ENCODE measurements at places on chromosomes 5 and 9.

DNA sequence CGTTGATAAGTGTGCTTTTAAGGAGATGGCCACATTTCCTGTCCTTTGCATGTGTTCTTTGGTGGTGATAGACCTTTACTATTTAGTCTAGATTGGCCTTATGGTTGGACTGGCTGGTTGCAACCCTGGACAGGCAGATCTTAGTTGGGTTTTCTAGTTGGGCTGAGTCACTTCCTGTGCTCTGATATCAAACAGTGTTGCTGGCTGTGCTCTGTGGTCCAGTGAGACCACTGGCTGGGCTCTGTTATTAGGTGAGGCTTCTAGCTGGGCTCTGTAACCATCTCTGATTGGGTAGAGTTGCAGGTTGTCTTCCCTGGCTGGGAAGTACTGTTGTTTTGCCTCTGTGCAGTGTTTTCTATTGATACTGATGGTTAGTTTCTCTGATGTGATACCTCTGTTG is 432.5 kb downstream of the LRRC70 start:
- DNase-seq, result no peak

DNA sequence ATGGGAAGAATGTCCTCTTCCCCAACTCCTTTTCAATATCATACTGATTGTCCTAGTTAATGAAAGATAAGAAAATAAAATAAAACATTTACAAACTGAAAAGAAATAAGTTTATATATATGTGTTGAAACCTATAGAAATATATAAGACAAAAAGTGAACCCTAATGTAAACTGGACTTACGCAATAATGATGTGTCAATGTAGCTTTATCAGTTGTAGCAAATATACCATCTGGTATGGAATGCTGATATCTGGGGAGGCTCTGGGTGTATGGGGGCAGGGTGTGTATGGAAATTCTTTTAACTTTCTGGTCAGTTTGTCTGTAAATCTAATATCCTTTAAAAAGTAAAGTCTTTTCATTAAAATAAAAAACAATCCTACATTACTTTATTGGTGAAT is 603.9 kb downstream of the DMRTA1 start:
- no peak for DNase-seq

DNA sequence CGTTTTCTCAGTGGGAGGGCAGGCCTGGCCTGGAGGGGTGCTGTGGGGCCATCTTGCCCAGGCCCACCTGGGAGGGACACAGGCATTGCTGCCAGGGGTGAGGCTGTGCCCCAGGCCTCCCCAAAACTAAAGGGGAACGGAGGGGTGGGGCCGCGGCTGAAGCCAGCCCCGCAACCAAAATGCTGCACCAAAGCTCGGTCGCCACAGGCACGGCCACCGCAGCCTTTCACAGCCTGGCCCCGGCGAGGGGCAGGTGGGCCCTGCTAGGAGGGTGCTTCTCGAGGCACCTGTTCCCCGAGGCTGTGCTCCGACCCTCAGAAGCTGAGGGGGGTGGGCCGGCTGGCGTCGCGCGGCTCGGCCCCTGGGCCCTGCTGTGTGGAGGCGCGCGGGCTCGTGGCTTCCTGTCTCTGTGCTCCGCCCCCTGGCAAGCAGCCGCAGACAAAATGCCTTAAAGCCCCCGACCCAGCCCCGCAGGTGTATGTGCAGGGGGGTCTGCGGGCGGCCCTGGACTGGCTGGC is 57.6 kb downstream of the JAK2 start:
- no peak for DNase-seq

DNA sequence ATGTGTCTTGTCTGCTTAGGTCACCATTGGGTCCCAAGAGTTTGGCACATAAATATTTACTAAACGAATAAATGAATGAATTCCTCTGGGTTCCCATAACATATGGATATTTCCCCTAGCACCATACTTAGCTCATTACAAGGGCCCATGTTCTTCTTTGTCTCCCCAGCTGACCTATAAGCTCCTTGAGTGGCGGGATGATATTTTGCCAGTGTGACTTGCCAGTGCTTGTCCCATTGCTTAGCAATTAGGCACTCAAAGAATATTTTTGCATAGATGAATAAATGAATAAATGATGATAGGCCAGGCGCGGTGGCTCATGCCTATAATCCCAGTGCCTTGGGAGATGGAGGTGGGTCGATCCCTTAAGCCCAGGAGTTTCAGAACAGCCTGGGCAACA is 16.9 kb upstream of the CTNNA1 start:
- no peak for DNase-seq

DNA sequence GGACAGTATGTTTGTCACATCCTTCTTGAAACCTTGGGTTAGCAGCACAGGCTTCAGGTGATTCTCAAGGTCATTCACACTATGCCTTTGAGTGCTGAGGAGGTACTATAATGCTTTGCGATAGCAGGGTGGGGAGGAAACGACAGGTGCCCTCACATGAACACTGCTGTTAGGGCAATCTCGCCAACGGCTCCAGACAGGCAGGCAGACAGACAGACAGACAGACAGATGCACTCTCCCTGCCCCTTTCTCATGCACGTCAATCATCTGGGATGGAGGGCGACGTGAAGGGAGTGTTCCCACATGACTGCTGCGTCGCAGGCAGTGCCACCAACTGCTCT is 82.9 kb downstream of the RAPGEF1 start:
- no peak for DNase-seq

DNA sequence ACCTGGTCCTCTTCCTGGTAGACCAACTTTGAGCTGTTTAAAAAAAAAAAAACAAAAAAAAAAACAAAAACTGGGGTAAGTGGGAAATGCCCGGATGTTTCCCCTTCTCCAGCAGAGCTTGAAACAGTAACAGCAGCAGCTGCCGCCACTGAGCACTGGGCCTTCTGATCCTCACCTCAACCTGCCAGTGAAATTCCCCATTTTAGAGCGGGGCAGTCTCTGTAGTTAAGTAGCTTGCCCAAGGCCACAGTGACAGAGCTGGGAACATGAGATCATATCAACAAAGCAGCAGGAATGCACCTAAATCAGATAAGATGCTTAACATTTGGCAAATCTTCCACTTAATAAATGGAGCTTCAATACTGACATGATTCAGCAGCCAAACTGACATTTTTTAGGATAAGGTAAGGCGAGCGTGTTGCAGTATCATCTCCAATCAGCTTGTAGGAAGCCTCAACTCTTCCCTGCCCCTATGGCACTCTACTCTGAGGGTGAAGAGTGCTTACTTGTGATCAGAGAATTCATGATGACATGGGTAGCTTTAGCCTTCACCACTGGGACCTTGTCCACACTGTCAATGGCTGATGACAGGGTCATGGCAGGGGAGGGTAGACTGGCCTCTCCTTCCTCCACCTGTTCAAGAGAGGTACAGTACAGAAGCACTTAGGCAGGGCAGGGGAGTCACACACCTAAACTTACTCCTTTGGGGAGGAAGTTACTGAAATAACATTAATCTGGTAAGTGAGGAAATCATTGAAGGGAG is 9.3 kb downstream of the KIAA1191 start:
- no peak for DNase-seq

- no peak for DNase-seq
These were observed 5.9 kb upstream of the LRRC14B start for GRCh38 chr5:185095-186070.

DNA sequence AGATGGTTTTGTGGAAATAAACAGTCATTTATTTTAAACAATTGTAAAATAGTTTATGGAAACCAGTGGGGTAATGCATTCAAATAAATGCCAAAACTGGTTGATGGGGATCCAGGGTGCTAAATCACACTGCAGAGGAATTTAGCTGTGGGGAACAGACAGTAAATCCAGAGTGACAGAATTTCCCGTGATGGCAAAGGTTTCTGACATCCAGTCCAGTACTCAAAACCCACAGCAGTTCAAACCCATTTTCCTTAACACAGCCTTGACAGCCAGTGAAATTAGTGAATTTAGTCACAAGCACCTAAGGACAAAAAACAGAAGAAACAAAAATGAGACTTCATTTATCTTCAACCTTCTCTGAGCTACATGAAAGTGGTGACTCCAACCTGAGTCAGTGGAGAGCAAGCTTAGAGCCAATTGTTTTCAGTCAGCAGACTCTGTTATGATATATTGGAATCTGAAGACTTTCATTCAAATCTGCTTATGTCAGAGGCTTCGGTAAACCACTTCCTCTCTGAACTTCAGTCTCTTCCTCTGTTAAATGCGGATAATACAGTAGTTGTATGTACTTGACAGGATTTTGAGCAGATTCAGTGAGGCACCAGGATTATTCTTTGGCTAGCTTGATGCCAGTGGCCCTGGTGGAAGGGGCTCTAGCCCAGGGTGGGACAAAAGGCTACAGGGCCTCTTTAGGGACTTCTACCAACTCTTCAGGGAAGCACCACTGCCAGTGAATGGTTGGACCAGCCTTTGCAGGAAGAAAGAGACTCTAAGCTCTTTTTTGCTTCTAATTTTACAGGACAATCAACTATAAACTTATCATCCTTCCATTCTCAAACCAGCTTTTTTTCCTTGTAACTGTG is 185.3 kb downstream of the MAPKAP1 start:
- no peak for DNase-seq

GRCh38 chr5:150043657-150044328 is 42.6 kb downstream of the CSF1R start:
- DNase-seq, result no peak

GRCh38 chr9:129289131-129289731 is 111.2 kb upstream of the IER5L start:
- no peak for DNase-seq

- DNase-seq, result no peak
These were observed 483 bp downstream of the G3BP1 start for GRCh38 chr5:151772029-151772845.

DNA sequence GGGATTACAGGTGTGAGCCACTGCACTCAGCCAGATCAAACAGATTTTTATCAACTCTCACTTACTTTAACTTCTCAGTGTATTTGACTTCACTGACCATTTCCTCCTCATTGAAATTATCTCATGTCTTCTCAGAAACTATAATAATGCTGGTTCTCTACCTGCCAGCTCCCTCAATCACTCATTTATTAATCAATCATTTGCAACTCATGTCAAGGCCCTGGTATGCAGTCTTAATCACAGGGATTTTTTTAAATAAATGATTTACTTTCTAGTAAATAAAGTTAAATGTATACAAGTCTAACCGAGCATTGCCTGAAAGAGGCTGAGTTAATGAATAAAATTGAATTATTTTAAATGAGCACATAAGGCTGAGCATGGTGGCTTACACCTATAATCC is 63.3 kb downstream of the PLPP1 start:
- no peak for DNase-seq

GRCh38 chr5:126248611-126249010 is 174.6 kb upstream of the GRAMD2B start:
- no peak for DNase-seq

GRCh38 chr9:79268806-79269205 is 303.0 kb upstream of the TLE4 start:
- DNase-seq, result no peak

- no peak for DNase-seq
These were observed 72.8 kb upstream of the SGCD start for GRCh38 chr5:156254196-156254595.

DNA sequence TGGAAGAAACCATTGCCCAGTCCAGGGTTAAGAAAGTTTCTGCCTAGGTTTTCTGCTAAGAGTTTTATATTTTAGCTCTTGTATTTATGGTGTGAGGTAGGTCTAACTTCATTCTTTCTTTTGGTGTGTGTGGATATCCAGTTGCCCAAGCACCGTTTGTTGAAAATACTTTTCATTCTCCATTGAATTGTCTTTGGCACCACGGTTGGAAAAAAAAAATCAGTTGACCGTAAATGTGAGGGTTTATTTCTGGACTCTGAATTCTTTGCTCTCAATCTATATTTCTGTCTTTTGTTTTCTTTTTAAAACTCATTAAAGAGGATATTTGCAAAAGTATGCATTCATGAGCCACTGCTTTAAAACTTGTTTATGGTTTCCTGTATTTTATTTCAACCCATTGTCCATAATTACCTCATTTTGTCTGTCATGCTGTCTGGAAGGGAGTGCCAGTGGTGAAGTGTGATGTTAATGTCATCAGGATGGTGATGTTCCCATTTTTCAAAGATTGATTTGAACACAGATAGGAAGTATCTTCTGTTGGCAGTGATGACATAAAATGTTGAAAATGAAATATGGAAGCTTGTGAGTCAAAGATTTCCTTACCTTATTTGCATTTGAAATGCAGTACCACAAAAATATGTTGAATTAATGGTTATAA is 33.9 kb downstream of the HABP4 start:
- no peak for DNase-seq

- DNase-seq, result no peak
These were observed 377.9 kb downstream of the ENC1 start for GRCh38 chr5:74262544-74263207.

DNA sequence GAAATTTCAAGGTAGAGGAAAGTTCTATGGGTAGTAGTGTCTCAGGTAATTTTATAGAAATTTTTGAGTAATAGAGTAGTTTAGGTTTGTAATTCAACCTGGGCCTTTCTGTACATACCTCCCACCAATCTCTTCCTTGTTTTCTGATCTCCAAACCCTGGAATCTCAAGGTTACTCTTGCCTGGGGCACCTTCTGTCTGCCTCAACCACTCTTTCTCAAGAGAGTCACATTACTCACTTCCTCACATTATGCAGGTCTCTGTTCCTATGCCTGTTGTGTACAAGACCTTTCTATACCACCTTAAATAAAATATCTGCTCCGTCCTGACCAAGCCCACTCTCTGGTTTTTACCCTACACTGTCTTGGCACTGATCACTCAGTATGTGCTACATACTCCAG is 412.6 kb upstream of the CTNND2 start:
- DNase-seq, result no peak

DNA sequence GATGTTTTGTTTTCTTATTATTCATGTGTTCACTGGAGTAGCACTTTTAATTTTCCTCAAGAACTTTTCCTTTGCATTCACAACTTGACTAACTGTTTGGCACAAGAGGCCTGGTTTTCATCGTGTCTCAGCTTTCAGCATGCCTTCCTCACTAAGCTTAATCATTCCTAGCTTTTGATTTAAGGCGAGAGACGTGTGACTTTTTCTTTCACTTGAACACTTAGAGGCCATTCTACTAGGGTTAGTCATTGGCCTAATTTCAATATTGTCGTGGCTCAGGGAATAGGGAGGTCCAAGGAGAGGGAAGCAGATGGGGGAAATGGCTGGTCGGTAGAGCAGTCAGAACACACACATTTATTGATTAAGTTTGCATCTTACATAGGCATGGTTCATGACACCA is 94.0 kb downstream of the ZNF462 start:
- no peak for DNase-seq

- peak; percentile 81 for DNase-seq
These were observed 25.1 kb downstream of the ZNF618 start for GRCh38 chr9:113901221-113901688.

- DNase-seq, result no peak
These were observed 158.5 kb upstream of the PTGER4 start for GRCh38 chr5:40521108-40521785.
